ENCODE measurements at places on chromosomes 5 and 9. TPM values are rescaled to one million over a fixed set of nuclear protein-coding genes. Genes with fewer than 3 reads are reported as not detected.

ZFP2 gene
- total RNA-seq = 0.40 TPM

ITK gene
- 236 TPM for total RNA-seq

IL9 gene
- 136 TPM for total RNA-seq

RNF208 gene
- 4.4 TPM for total RNA-seq

PCDHB3 gene
- not detected for total RNA-seq

PPP1R26 gene
- total RNA-seq = 3.5 TPM

FAM221B gene
- not detected for total RNA-seq

RPL35 gene
- total RNA-seq = 2,096 TPM

SLC34A1 gene
- total RNA-seq = 0.15 TPM

HRH2 gene
- total RNA-seq = 11.8 TPM

SLIT3 gene
- total RNA-seq = 2.1 TPM

DNAJC18 gene
- 56.0 TPM for total RNA-seq

TYRP1 gene
- total RNA-seq = not detected

LCN9 gene
- total RNA-seq = not detected

TXNDC8 gene
- total RNA-seq = not detected

SARDH gene
- 6.5 TPM for total RNA-seq
